ENCODE measurements at places on chromosomes 11 and 22. TPM values are rescaled to one million over a fixed set of nuclear protein-coding genes. Genes with fewer than 3 reads are reported as not detected.

Gene MMP11
- total RNA-seq = 7.6 TPM

GRCh38 chr11:122126024-122126688 lies 10.1 kb upstream of the BLID start:
- no peaks in the 10 kb centered on the region for H3K4me1 ChIP-seq

- H3K27me3 ChIP-seq = no peaks in the 10 kb centered on the region
- H3K4me3 ChIP-seq = peak overlapping the region; percentile 26
- no peak for DNase-seq
- H3K36me3 ChIP-seq = no peaks in the 10 kb centered on the region
Observed at GRCh38 chr11:71339396-71339881, 87.1 kb upstream of the SHANK2 start.

- H3K36me3 ChIP-seq = no peaks in the 10 kb centered on the region
- DNase-seq = no peak
- no peaks in the 10 kb centered on the region for H3K27me3 ChIP-seq
- H3K4me3 ChIP-seq = peak overlapping the region; percentile 70
Observed at GRCh38 chr11:8020244-8020597, 33.1 kb downstream of the EIF3F start.

Data from uterus (tissue), 4 donors.